Renal pelvis (tissue), 12 donors: ENCODE measurements at places on chromosomes 16 and 17. TPM values are rescaled to one million over a fixed set of nuclear protein-coding genes. Genes with fewer than 3 reads are reported as not detected.

The OTOP3 gene
- polyA plus RNA-seq = not detected

- no peak for DNase-seq
These were observed 913 bp upstream of the PRR14 start for GRCh38 chr16:30649725-30650368.

DNA sequence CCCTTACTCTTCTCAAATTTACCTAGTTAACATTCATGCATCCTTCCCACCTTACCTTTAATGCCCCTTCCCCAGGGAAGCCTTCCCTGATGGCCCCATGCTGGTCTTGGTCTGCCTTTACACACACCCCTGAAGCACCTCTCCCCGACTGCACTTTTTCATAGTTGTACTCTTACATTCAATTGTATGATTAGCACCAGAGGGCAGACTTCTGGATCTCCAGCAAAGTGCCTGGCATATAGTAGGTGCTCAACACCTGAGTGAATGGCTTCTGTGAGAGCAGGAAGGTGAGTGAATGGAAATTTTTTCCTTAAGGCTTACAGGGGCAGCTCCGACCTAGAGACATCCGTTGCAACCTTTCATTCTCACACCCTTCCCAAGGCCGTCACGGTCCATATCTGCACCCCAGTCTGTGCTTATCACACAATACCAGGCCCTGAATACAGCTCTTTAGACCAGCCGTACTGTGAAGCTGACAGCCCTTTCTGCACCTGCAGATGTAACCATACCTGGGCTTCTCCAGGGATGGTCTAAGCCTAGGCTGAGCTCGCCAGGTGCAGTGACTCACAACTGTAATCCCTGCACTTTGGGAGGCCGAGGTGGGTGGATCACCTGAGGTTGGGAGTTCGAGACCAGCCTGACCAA lies 4.4 kb downstream of the PGAP3 start:
- DNase-seq = no peak

- DNase-seq = no peak
These were observed 320.0 kb upstream of the PSMD7 start for GRCh38 chr16:73976644-73977043.

The CCL4L2 gene
- 0.53 TPM for polyA plus RNA-seq

- no peak for DNase-seq
These were observed 1149.1 kb upstream of the CDH8 start for GRCh38 chr16:63185235-63185780.

The XYLT1 gene
- 7.6 TPM for polyA plus RNA-seq

The MYLK3 gene
- polyA plus RNA-seq = 0.67 TPM

DNA sequence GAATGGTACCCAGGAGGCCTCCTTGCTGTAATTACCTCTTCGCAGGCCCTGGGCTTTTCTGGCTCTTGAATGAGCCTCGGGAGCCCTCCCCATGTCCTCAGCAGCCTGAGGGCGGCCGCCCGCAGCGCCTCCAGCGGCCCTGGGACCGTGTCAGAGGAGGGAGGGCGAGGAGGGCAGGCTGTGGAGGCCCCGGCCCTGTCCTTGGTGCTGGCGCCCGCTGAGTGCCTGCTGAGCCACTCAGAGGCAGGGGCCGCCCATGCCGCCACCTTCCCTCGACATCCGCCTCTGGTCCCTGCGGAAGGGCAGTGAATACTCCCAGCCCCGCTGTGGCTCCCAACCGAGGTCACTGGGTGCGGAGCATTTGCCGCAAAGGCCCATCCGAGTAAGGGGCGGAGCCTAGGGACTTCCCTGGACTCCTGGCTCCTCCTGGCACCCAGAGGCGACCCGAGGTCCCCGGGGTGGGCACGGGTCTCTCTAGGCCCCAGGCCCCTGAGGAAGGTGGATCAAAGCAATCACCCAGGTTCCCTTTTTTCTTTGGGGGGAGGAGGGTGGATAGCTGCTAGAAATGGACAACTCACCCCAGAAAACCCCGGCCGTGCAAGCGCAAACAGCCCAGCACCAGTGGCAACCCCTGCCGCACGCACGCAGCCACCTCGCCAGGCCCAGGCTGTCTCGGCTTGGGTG lies 2.8 kb downstream of the RBFOX3 start:
- peak; percentile 75 for DNase-seq

The NPIPB9 gene
- 2.2 TPM for polyA plus RNA-seq

DNA sequence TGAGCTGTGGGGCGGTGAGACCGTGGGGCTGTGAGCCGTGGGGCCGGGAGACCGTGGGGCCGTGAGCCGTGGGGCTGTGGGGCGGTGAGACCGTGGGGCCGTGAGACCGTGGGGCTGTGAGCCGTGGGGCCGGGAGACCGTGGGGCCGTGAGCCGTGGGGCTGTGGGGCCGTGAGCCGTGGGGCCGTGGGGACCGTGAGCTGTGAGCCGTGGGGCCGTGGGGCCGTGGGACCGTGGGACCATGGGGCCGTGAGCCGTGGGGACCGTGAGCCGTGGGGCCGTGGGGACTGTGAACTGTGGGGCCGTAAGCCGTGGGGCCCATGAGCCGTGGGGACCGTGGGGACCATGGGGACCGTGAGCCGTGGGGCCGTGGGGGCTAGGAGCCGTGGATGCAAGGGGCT lies 24.6 kb upstream of the PVALEF start:
- no peak for DNase-seq

- no peak for DNase-seq
These were observed 1.4 kb upstream of the RHBDF2 start for GRCh38 chr17:76502341-76503211.

DNA sequence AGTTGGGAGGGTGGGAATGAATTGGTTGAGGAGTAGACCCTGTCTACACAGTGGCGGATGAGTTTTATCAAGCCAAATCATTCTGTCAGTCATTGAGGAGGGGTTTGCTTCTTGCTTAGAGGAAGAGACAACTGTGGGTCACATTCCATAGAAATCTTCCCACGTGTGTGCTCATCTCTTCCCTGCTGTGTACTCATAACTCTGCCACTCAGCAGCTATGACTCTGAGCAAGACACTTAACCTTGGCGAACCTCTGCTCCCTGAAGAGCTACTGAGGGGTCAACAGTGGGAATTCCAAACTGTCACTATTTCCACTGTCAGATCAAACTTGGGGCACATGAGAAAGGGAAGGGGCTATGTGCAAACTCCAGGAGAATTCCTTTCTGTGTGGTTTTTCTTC lies 72.6 kb upstream of the COX10 start:
- peak; percentile 31 for DNase-seq

- no peak for DNase-seq
These were observed 25.2 kb downstream of the CEP95 start for GRCh38 chr17:64531955-64532371.

DNA sequence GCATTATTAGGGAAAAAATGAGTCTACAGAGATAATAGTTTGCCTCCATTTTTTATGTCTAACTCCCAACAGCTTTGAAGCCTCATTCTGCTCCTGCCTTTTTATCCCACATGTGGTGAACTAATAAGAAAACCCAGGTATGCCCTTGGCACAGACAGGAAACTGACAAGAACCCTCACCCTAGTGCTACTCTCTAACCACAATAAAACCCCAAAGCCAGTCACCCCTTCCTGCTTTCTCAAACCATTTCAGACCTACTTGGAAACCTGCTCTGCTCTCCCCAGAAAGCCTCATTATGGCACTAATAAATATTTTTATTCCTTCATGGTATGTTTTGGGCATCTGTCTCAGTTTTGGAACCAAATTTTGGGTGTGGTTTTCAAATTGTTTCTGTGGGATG lies 3.9 kb upstream of the MARVELD3 start:
- no peak for DNase-seq

The ZNF205 gene
- 16.2 TPM for polyA plus RNA-seq

The CCL17 gene
- polyA plus RNA-seq = 0.21 TPM

The CACNG5 gene
- 3.7 TPM for polyA plus RNA-seq

DNA sequence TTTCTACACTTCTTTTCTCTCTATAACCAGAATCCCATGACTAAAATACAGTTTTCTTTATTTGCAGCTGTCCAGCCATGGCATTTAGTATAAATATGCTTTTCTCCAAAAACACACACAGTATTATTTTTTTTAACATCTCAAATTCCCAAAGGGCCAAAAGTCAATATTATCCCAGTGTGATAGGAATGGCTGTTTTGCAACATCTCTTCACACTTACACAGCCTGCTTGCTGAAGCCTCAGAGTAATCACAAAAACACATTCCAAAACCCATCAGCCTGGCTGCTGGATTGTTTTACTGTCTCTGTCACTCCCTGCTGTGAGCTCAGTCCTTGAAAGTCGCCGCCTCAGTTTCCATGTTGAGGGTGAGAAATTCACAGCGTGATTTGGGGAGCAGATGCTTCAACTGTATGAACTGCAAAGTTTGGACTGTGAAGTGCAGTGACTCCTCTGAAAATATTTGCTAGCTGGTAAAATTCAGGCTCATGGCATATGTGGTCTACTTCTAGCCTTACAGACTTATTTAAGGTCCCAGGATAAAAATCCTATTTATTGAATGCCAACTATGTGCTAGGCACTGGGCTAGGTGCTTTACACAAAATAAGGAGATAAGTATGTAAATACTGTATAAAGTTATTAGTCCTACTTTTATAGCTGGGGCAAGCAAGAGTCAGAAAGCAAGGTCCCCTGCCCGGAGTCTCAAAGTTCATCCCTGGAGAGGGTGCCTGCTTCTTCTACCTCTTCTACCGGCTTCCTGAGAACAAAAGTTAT lies 116.5 kb downstream of the SOCS1 start:
- DNase-seq = no peak

DNA sequence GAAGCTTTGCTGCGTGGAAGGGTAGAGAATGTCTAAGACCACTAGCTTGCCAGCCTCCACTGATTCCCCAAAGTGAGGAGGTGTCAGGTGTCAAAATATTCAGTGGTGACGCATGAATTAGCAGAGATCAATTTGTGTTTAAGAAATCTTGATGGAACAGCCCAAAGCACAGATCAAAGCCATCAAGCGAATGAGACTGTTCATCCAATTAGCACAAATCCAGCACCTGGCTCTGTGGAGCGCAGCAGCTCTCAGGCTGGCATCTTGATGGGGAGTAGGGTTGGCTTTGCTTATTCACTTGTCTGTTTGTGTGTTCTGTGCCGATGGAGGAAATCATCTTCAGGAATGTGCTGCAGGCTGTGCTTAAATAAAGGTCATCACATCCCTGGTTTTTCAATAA lies 456.8 kb upstream of the CCL2 start:
- peak; percentile 4 for DNase-seq

- no peak for DNase-seq
These were observed 34.6 kb upstream of the CCDC182 start for GRCh38 chr17:57779706-57780105.

DNA sequence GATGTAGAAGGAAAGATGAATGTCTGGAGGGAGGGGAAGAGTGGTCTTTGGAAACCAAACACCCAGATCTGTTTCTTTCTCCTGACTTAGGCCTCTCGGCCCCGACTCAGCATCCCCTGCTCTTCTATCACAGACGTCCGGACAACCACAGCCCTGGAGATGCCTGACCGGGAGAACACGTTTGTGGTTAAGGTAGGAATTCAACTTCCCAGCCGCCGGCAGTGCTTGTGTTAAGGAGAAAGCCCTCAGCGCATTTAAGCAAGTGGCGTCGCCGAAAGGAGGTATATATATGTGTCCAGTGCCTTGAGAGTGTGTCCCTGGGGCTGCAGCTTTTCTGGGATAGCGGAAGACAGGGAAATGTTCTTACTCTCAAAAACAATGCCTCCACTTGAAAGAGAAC lies 3.6 kb downstream of the SH2B1 start:
- no peak for DNase-seq

- peak; percentile 58 for DNase-seq
These were observed 354 bp upstream of the ESRP2 start for GRCh38 chr16:68236137-68236825.

DNA sequence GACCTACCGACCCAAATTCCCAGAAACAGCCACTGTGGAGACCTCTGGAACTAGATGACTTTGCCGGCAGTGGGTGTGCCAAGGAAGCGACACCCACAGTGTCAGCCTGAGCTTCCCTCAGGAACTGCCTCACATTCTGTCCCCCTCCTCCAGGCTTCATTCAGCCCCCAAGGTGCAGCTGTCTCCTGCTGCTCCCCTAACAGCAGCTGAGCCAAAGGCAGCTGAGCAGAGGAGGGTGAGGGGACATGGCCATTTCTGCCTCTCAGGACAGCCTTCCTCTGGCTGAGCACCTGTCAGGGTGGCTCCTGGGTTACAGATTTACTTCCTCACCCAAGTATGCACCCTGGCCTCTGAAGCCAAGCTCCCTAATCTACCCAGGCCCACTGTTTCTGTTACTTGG lies 22.1 kb upstream of the MTMR4 start:
- DNase-seq = no peak

DNA sequence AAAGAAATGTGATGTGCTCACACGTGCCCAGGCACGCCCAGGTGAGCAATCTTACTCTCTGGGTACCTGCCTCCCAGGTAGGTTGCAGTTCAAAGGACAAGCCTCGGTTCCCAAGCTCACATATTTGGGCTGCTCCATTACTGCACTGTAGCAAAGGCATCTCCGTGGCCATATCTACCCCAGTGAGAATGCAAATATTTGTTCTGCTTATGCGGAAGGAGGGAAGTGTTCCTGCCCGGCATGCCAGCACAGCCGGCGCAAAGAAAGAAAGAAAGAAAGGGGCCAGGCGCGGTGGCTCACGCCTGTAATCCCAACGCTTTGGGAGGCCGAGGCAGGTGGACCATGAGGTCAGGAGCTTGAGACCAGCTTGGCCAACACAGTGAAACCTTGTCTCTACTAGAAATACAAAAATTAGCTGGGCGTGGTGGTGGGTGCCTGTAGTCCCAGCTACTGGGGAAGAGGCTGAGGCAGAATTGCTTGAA lies 30.7 kb downstream of the SLC43A2 start:
- DNase-seq = no peak

DNA sequence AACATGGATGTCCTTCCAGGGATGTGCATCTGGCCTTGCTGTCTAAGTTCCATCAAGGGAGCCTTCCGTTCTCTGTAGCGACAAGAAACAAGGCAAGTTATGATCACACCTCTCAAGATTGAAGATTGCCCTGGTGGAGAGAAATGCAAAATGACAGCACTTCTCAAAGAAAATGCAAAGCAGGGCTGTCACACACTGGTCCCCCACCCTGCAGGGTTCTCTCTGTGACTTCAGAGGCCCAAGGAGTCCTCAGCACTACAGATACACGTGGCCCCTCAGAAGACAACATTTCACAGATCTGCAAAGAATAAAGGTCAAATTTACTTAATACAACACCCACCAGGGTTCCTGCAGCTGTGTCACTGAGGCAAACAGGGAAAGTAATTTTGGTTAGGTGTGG lies 60.7 kb upstream of the TEX2 start:
- no peak for DNase-seq

GRCh38 chr17:61955619-61956018 lies 27.8 kb upstream of the INTS2 start:
- DNase-seq = no peak
